ENCODE measurements at places on chromosomes 2 and 18. TPM values are rescaled to one million over a fixed set of nuclear protein-coding genes. Genes with fewer than 3 reads are reported as not detected.

VPS4B gene
- 32.1 TPM for total RNA-seq

PIKFYVE gene
- 10.8 TPM for total RNA-seq

ACADL gene
- total RNA-seq: 0.51 TPM

KATNAL2 gene
- 0.06 TPM for total RNA-seq

GRCh38 chr18:75586130-75586889 lies 158.8 kb upstream of the SMIM21 start:
- no peak for DNase-seq

GRCh38 chr18:3458952-3459853 lies 9.2 kb downstream of the TGIF1 start:
- DNase-seq: no peak

DNA sequence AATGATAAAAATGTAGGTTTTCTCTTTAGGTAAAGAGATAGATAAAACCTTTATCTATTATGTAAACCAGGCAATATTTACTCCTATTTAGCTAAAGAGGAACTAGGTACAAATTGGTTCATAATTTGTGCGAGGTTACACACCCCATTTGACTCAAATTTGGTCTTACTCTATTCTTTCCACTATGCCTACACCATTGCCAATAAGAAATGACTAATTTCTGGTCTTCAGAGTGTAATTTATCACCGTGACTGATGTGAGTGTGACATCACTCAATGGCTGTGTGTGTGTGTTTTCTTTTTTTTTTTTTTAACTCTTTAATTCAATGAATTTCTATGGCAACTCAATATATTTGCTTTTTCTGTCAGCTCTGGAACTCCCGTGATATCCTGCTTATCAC lies 955.8 kb downstream of the TDRD15 start:
- DNase-seq: no peak

DNA sequence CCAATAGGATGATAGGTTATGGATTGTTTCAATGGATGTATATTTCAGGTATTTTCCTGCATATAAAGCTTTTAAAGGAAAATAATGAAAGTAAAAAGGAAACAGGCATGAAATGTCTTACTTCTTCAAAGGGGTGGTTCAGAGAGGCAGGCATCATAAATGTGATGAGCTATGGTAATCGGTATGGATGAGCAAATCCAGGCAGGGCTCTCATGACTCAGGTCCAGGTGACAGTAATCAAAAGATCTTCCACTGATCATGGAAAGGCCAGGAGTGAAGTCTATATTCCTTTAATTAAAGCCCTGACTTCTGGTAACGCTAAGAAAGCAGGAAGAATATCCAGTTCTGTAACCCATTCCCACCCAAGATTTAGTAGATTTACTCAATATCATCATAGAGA lies 48.7 kb upstream of the RGPD4 start:
- DNase-seq: no peak

DNA sequence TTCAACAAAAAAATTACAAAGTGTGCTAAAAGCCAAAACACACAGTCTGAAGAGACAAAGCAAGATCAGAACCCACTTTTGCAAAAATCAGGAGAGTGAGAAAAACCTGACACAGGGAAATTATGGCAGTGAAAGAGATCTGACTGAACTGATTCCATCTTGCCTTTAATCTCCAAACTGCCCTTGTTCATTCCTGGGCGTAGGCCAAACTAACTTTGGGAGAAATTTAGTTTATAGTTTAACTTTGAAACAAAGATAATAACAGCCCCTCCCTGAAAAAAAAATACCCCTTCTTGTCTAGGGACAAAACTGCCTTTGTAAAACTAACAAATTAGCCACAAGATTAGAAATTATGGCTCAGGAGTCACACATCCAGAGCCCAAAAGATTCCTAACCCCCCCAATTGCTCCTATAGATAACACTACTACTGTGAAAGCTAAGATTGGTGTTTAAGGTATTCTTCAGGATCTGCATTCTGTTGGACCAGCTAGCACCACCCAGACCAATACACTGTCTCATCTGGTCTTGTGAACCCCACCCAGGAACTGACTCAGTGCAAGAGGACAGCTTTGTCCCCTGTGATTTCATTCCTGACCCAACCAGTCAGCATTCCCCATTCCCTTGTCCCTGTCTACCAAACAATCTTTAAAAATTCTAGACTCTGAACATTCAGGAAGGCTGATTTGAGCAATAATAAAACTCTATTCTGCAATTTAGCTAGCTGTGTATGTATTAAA lies 226.1 kb upstream of the SH3BP4 start:
- DNase-seq: no peak

GPR45 gene
- total RNA-seq: 0.22 TPM

- DNase-seq: no peak
Measured at GRCh38 chr18:75377258-75377657, 50.2 kb downstream of the SMIM21 start.

DNA sequence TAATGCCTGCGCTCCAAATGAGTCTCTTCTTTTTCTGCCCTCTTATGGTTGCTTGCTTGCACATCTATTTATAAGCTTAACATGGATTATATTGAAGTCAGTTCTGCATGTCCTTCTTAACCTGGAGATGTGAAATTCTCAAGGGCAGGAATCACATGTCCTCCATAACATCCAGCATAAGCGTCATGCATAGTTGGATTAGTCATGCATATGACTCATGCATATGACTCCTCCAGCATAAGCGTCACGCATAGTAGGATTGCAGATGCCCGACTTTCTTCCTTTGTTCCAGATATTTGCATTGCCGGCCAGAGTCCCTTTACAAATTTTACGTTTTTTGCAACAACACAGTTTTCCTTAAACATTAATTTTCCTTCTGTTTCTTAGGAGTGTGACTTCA lies 308.6 kb downstream of the TGIF1 start:
- DNase-seq: no peak

C1QL2 gene
- total RNA-seq: not detected

DNA sequence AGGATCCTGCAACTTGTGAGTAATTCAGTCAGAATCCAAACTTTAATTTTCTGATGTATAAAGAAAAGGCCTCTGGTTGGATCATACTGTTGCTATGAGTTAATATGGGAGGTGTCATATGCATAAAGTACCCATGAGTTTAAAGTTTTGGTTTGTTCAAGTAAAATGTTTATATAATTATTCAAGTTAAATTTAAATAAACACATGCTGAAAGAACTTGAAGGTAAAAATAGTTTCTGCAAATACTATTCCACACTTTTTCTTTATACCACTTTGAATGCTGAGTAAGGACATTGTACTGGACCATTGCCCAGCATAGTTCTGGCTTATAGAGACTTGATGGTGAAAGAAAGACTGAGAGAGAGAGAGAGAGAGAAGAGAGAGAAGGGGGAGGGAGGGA lies 30.7 kb downstream of the PKP4 start:
- no peak for DNase-seq

DNA sequence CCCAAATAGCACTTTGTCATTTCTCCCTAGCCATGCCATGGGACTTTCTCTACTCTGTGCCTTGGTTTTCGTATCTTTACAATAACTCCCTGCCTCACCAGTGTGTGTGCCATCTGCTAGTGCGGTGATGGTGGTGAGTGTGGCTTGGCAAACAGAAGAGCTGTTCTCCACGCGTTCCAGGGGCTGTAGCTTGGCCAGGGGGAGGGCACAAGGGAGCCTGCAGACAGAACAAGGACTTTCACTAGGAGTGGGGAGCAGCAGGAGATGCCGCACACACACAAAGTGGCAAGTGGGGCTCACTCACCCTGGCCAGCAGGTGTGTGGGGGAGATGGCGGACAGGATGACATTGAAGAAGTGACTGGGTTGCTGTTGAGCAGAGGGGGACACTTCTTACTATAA lies 196.9 kb downstream of the HAUS1 start:
- DNase-seq: no peak

- no peak for DNase-seq
Measured at GRCh38 chr2:138510319-138510718, 8.7 kb downstream of the SPOPL start.

ITGA4 gene
- total RNA-seq: 22.5 TPM

DNA sequence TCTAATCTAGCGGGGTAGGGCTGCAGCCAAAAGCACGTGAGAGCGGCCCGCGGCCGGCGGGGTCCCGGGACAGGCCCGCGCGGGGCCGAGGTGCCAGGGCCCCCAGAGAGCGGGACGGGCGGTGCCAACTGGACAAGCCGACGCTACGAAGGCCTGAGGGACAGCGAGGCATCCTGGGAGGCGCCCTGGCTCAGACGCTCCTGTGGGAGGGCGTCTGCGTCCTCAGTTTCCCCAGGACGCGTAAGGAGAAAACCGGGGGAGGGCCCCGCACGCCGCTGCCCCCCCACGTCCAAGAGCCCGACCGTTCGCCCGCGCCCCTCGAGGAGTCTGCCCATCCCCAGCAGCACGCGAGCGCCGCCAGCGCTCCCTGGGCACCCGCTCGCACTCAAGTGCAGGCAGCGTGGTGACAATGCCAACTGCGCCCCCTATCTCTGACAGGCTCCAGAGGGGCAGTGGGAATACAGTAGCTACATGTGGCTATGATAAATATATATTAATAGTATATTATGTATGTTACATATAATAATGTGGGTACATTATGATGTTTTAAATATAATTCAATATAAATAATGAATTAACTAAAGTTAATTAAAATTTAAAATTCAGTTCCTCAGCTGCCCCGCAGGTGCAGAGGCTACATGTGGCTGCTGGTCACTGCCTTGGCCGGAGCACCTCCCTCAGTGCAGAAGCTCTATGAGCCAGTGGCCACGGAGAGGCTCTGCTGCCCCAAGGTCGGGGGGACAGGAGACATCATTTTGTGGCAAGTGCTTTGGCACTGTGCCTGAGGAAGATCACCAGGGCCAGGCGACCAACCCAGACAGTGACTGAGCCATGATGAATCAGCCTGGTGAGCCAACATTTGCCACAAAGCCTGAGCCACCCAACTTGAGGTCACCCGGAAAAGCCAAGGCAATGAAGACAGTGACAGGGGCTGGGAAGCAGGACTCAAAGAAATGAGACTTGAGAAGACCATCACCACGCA lies 5.5 kb upstream of the SFT2D3 start:
- no peak for DNase-seq

CFAP65 gene
- 1.1 TPM for total RNA-seq

TAF1B gene
- total RNA-seq: 14.6 TPM
